ENCODE measurements at places on chromosomes 5 and 9. TPM values are rescaled to one million over a fixed set of nuclear protein-coding genes. Genes with fewer than 3 reads are reported as not detected.

DNA sequence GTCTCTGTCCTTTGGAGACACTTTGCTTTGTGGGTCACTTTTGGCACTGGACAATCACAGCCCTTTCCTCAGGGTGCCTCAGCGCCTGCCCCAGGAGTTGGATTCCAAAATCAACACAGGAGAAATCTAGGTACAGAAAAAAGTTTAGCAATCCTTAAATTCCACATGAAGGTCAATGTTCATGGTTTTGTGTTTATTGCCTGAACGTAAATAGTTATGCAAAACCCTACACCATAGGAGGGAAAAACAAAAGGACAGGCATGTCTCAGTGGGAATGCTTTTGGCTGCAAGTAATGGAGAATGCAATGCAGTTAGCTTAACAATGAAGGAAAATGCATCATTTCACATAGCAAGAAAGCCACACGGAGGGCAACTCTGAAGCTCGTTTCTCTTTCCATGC lies 6.5 kb upstream of the HMCN2 start:
- DNase-seq = no peak

Gene CORO2A
- total RNA-seq = 4.6 TPM

Gene SOX30
- total RNA-seq = not detected

Gene PCDHGA4
- total RNA-seq = 7.7 TPM

Gene BRINP1
- total RNA-seq = not detected
